Activated CD4-positive, alpha-beta T cell treated with anti-CD3 and anti-CD28 coated beads, Interleukin-2, amount 50 U/mL, for 24 hours (primary cell): ENCODE measurements at places on chromosomes 3 and 15.

DNA sequence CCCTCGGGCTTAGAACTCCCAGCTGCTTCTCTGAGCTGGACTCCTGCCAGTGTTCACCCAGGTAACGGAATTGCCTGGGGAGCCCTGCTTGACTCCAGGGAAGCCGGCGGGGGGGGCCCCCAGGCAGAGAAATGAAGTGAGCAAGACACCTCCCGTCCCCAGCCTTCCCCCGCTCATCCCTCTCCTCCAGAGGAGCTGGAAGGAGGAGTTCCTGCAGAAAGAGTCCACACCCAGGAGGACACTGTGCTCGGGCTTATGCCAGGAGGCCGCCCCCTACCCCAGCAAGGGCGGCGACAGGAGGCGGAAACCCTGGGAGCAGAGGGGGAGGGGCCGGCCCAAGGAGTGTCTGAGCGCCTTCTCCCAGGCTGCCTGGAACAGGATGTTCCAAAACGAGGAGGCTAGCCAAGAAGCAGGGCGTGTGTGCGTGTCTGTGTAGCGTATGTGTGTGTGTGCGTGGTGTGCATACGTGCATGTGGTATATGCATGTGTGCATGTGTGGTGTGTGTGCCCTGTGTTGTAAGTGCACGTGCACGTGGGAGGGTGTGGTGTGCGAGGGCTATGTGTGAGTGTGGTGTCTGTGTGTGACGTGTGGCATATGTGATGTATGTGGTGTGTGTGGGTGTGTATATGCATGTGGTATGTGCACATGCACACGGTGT, 511.3 kb downstream of the SHQ1 start:
- no peak for DNase-seq

DNA sequence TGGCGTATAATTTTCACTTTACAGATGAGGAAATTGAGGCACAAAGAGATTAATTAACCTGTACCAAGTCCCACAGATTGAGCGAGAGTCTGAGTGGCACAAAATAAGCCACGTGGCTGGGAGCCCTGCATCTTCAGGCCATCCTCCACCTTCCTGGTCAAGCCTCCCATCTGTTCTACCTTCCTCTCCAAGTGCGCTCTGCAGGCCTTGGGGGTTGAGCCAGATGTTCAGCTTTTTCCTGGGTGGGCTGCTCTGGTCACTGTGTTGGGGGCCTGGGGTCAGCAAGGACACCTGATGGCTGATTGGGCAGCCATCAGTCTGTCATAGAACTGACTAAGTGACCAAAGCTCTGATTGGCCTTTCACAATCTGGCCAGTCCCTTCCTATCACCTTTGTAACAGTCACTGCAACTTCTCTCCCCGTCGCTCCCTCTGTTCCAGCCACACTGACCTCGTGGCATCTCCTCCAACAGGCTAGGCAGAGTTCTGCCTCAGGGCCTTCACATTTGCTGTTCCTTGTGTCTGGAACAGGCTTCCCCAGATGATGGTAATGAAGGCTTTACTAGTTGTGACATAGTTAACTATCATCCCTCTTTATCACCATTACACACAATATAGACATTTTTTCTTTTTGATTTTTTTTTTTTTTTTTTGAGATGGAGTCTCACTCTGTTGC, 46.8 kb downstream of the SCN5A start:
- no peak for DNase-seq

GRCh38 chr3:16595778-16596177, 9.4 kb downstream of the DAZL start:
- no peak for DNase-seq

GRCh38 chr3:156132313-156132712, 11.9 kb downstream of the KCNAB1 start:
- DNase-seq = no peak

- DNase-seq = no peak
These were observed 240.3 kb downstream of the ZIC1 start for GRCh38 chr3:147649475-147649874.

- DNase-seq = no peak
These were observed 1.2 kb downstream of the PRICKLE2 start for GRCh38 chr3:64223791-64224745.

- no peak for DNase-seq
These were observed 766.8 kb downstream of the TBL1XR1 start for GRCh38 chr3:176430244-176431037.

DNA sequence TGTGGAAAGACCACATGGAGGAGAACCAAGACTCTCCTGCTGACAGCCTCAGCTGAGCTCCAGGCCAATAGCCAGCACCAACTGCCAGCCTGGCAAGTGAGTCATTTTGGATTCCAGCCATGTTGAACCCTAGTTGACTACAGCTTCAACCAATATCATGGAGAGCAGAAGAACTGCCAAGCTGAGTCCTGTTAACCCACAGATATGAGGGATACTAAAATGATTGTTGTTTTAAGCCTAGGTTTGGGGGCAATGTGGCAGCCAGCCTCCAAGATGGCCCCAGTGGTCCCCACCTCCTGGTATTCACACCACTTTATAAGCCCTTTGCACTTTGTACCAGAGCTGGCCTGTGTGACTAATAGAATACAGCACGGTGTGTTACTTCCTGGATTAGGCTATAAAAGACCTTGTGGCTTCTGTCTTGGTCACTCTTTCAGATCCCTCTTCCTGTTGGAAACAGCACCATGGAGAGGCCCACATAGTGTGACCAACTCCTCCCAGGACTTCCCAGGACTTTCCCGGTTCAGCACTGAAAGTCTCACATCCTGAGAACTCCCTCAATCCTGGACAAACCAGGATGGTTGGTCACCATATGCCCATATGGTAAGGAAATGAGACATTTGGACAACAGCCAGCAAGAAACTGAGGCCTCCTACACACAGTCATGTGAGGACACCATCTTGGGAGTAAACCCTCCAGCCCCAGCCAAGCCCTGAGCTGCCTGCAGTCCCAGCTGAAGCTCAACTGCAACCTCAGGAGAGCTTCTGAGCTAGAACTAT, 32.4 kb upstream of the CDV3 start:
- DNase-seq = no peak
